ENCODE measurements at places on chromosomes 1 and 21.

DNA sequence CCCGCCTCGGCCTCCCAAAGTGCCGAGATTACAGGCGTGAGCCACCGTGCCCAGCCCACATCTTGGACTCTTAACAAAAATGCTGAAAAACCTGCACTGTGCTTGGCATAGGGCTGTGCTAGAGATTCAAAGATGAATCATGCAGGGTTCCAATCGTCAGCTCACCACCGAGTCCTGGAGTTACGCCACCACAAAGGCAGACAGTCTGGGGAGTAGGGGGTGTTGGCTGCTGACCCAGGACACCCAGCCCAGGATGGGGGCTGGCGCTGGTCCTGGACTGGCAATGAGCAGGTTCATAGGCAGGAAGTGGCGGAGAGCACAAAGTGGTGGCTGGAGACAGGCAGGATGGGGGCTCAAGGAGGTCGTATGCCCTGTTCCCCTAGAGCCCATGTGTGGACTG is 16.0 kb downstream of the PSRC1 start:
- no peak overlapping the region for H3K27ac ChIP-seq
- no peak for DNase-seq
- H3K4me3 ChIP-seq: no peak overlapping the region
- no peaks in the 10 kb centered on the region for H3K27me3 ChIP-seq
- H3K36me3 ChIP-seq: no peaks in the 10 kb centered on the region

DNA sequence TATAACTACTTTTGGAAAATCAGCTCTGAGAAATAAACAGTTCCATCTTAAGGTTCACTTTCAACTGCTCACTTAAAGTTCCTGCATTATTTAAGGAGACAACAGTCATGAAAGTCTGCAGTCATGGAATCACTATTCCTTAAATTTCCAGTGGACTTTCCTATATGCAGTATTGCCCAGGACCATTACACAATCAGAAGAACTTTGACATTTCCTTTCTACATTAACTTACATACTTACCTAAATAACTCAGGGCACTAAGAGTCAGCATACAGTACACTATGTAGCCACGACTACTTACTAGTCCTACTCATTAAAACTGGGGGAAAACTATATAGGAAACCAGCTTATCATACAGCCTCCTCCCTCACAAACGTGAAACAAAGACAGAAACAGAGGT is 220.1 kb downstream of the SLC45A1 start:
- H3K4me1 ChIP-seq: no peaks in the 10 kb centered on the region
- no peak for DNase-seq
- H3K27me3 ChIP-seq: no peaks in the 10 kb centered on the region
- H3K27ac ChIP-seq: no peak overlapping the region

- no peak overlapping the region for H3K4me3 ChIP-seq
- no peak overlapping the region for H3K27ac ChIP-seq
- peaks cover 9% of the 10 kb centered on the region for H3K27me3 ChIP-seq
These were observed 57.0 kb downstream of the FCRL5 start for GRCh38 chr1:157495285-157495684.

DNA sequence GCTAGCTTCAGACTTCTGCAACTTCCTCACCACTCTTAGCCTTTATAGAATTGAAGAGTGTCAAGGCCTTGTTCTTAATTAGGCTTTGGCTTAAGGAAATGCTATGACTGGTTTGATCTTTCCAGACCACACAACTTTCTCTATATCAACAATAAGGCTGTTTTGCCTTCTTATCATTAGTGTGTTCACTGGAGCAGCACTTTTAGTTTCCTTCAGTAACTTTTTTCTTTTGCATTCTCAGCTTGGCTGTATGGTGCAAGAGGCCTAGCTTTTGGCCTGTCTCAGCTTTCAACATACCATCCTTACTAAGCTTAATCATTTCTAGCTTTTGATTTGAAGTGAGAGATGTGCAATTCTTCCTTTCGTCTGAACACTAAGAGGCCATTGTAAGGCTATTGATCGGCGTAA is 8.6 kb downstream of the PRKACB start:
- H3K36me3 ChIP-seq: no peaks in the 10 kb centered on the region
- DNase-seq: no peak
- H3K27ac ChIP-seq: no peak overlapping the region
- H3K27me3 ChIP-seq: no peaks in the 10 kb centered on the region
- H3K4me3 ChIP-seq: no peak overlapping the region

DNA sequence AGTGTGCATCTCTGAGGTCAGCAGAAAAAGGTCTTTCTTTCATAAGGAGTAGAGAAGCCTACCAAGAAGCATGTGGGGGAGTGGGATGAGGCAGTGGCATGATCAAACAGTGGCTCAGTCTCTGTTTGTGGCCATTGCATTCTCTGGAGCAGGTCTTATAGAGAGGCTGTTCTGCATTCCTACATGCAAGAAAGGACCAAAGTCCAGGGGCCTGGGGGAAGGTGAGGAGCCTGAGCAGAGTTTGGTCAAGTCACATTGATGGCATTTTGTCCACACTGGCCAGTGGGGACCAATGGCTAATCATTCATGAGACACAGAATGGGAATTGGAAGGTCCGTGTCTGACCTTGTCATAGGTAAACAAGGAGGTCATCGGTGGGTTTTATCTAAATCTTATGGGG is 25.4 kb downstream of the MAP10 start:
- H3K27me3 ChIP-seq: no peaks in the 10 kb centered on the region
- no peaks in the 10 kb centered on the region for H3K4me1 ChIP-seq

GRCh38 chr1:160330119-160330518 is 12.9 kb downstream of the COPA start:
- peaks cover 100% of the 10 kb centered on the region for H3K36me3 ChIP-seq
- no peak overlapping the region for H3K27ac ChIP-seq
- H3K4me3 ChIP-seq: no peak overlapping the region

GRCh38 chr1:32074841-32075240 is 2.1 kb downstream of the TMEM39B start:
- H3K4me3 ChIP-seq: no peak overlapping the region
- H3K27ac ChIP-seq: no peak overlapping the region
- peaks cover 13% of the 10 kb centered on the region for H3K4me1 ChIP-seq
- no peaks in the 10 kb centered on the region for H3K27me3 ChIP-seq

DNA sequence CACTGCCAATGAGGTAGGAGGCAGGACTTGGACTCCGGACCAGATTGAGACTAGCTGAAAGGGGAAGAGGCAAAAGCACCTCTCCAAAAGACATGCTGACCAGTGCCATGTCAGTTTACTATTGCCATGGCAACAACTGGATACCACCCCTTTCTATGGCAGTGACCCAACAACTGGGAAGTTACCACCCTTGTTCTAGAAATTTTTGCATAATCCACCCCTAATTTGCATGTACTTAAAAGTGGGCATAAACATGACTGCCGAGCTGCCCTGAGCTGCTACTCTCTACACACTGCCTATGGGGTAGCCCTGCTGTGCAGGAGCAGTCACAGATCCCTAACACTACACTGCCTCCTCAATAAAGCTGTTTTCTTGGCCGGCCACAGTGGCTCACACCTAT is 19.0 kb upstream of the SLC6A9 start:
- no peak overlapping the region for H3K4me3 ChIP-seq
- no peaks in the 10 kb centered on the region for H3K27me3 ChIP-seq

- no peaks in the 10 kb centered on the region for H3K4me1 ChIP-seq
- no peak overlapping the region for H3K4me3 ChIP-seq
- DNase-seq: no peak
- H3K27ac ChIP-seq: no peak overlapping the region
- H3K27me3 ChIP-seq: no peaks in the 10 kb centered on the region
These were observed 8.0 kb downstream of the SMCP start for GRCh38 chr1:152886085-152886484.

DNA sequence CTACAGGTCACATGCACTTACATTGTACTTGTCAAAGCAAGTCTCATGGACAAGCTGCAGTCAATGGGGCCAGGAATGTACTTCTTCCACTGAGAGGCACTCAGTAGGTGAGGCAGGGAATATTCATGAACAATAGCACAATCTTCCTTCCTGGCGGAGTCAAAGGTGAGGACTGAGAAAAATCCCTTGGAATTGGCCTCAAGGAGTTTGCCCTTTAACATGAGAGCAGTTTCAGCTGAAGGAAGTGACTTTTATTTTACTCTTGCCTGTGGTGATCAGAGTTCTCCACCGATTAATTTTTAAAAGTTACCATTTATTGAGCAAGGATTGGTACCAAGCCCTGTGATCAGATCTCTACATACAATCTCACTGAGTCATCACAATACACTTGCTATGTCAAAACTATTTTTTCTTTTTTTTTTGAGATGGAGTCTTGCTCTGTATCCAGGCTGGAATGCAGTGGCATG is 11.2 kb upstream of the AK2 start:
- H3K27me3 ChIP-seq: no peaks in the 10 kb centered on the region
- DNase-seq: no peak
- peaks cover 10% of the 10 kb centered on the region for H3K4me1 ChIP-seq
- H3K27ac ChIP-seq: no peak overlapping the region
- no peaks in the 10 kb centered on the region for H3K36me3 ChIP-seq

GRCh38 chr1:100396651-100397050 is 44.3 kb downstream of the CDC14A start:
- peaks cover 15% of the 10 kb centered on the region for H3K4me1 ChIP-seq
- H3K4me3 ChIP-seq: no peak overlapping the region
- no peaks in the 10 kb centered on the region for H3K27me3 ChIP-seq

DNA sequence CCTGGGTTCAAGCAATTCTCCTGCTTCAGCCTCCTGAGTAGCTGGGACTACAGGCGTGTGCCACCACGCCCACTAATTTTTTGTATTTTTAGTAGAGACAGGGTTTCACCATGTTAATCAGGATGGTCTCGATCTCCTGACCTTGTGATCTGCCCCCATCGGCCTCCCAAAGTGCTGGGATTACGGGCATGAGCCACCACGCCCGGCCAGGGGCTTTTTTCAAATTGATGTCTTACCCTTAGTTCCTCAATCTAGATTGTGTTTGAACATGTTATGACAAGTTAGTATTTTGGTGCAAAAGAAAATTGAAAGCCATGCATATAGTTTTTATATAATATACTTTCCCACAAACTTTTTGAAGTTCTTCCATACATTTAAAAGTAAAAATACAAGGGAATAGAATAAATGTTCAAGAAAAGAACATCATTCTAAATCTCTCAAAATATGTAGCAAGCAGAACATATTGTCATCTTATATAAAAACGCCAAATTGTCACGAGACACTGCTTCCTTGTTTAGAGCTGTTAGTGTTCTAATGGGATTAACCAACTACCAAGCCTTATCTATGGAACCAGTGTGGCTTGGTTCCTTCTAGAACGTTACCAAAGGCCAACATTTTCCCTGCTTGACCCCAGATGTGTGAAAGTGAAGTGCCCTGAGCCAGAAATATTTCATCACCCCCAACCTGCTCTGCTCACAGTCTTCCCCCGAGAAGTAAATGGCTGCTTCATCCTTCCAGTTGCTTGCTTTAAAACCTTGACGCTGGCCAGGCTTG is 9.5 kb upstream of the PLEKHM2 start:
- peak; percentile 51 for DNase-seq
- no peak overlapping the region for H3K4me3 ChIP-seq
- H3K27me3 ChIP-seq: no peaks in the 10 kb centered on the region
- no peaks in the 10 kb centered on the region for H3K4me1 ChIP-seq

DNA sequence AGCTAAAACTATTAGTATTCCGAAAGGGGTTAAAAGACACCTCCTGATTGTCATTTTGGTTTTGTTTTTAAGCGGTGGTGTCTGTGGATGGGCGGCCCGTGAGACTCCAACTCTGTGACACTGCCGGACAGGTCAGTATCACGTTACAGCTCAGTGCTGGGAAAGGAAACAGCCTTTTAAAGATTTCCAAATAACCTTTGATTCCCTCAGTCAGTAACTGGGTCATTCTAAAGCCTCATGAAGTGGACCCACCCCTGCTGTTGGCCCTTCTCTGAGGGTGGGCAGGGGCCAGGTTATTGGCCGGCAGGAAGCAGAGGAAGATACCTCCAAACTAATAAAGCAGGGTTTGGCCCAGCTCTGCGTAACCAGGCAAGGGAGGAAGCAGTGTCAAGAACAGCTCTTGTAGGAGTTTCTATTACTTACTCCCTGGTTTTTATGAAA is 2.3 kb downstream of the RHOU start:
- no peak for DNase-seq
- no peaks in the 10 kb centered on the region for H3K36me3 ChIP-seq
- peak overlapping the region; percentile 77 for H3K4me3 ChIP-seq
- H3K27me3 ChIP-seq: no peaks in the 10 kb centered on the region
- H3K4me1 ChIP-seq: peaks cover 35% of the 10 kb centered on the region
- peak overlapping the region; percentile 89 for H3K27ac ChIP-seq

DNA sequence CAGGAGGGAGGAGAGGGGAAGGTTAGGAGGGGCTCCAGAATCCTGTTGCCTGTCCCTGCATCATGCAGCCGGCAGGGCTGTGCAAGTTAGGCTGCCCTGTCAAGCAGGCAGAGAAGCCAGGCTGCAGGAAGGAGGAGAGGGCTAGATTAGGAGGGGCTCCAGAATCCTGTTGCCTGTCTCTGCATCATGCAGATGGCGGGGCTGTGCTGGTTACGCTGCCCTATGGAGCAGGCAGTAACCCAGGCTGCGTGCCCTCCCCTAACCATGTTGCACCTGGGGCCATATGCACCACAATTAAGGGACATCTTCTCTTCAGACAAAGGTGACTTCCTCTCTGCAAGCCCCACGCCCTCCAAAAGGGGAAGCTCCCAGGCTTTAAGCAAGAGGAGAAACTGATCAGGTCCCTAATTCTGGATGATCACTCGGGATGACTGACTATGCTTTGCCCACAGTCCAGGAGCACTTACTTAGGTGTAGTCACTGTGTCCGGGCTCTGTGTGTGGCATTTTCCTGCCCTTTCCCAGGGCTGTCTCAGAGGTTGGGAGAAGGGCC is 457.4 kb downstream of the SETD4 start:
- no peaks in the 10 kb centered on the region for H3K36me3 ChIP-seq
- no peak for DNase-seq
- no peaks in the 10 kb centered on the region for H3K4me1 ChIP-seq
- H3K27ac ChIP-seq: no peak overlapping the region
- no peak overlapping the region for H3K4me3 ChIP-seq
- H3K27me3 ChIP-seq: no peaks in the 10 kb centered on the region

- H3K27ac ChIP-seq: no peak overlapping the region
- no peaks in the 10 kb centered on the region for H3K27me3 ChIP-seq
- H3K4me3 ChIP-seq: no peak overlapping the region
- DNase-seq: peak; percentile 62
- H3K36me3 ChIP-seq: no peaks in the 10 kb centered on the region
These were observed 55.8 kb downstream of the NAV1 start for GRCh38 chr1:201594575-201595245.

DNA sequence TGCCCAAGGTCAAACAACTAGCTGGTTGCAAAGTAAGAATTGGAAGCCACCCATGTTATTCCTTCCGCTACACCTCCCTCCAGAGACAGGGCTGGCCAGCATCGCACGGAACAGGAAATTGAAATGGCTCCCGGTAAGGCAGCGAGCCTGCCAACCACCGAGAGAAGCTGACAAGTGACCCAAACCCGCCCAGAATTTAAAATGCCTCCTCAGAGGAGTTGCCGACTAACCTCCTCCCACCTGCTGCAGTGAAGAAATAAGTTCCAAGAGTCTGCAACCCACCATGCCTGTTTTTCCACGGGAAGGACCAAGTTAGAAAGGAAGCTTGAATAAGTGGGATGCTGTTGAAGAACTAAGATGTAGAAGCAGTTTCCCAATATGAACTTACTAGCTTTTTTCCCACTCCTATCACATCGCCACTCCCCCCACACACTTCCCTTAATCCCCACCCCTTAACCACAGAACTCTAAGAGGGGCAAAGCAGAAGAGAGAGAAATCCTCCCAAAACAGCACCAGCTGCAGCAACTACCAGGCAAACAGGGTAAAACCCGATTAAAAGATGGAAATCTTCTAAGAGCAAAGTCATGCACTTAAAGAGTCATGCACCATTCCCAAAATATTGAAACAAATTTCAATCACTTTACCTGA is 78.6 kb downstream of the TIAM1 start:
- H3K27me3 ChIP-seq: no peaks in the 10 kb centered on the region
- no peak for DNase-seq
- H3K36me3 ChIP-seq: no peaks in the 10 kb centered on the region
- no peak overlapping the region for H3K4me3 ChIP-seq
- no peak overlapping the region for H3K27ac ChIP-seq
